ENCODE measurements at places on chromosomes 12 and 14.

GRCh38 chr12:48157889-48158370, 615 bp upstream of the ASB8 start:
- DNase-seq, result no peak

GRCh38 chr14:30354439-30354838, 204.5 kb upstream of the G2E3 start:
- no peak for DNase-seq

GRCh38 chr14:99128185-99128584, 143.8 kb downstream of the BCL11B start:
- no peak for DNase-seq

DNA sequence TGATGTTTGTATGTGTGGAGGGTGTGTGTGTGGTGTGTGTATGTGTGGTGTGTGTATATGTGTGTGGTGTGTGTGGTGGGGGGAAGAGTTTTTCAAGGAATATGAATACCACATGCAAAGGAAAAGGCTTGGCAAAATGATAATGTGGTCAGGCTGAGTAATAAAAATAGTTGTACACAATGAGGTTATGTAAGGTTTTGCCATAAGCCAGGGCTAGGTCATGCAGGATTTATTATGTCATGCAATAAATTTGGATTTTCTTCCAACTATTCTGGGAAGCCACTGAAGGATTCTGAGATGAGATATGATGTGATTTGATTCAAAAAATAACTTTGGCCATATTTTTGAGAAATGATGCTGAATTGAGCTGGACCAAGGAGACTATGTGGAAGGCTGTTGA, 1191.6 kb upstream of the SEL1L start:
- no peak for DNase-seq

DNA sequence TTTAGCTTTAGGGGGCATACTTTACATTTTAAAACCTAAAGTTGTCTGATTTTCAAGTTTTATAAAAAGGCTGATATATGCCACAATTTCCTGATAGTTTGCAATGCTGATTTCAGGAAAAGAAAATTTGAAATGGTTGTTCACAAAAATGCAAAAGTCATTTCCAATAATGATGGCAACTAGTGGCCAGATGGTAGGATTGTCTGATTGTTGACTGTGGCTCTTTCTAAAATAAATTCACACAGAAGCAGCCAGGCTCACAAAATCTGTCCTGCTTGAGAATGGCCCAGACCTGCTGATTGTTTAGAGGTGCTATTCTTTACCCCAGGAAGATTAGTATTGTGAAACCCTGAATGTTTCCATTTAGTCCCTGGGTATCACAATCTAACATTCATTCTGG, 220.3 kb downstream of the NELL2 start:
- no peak for DNase-seq

DNA sequence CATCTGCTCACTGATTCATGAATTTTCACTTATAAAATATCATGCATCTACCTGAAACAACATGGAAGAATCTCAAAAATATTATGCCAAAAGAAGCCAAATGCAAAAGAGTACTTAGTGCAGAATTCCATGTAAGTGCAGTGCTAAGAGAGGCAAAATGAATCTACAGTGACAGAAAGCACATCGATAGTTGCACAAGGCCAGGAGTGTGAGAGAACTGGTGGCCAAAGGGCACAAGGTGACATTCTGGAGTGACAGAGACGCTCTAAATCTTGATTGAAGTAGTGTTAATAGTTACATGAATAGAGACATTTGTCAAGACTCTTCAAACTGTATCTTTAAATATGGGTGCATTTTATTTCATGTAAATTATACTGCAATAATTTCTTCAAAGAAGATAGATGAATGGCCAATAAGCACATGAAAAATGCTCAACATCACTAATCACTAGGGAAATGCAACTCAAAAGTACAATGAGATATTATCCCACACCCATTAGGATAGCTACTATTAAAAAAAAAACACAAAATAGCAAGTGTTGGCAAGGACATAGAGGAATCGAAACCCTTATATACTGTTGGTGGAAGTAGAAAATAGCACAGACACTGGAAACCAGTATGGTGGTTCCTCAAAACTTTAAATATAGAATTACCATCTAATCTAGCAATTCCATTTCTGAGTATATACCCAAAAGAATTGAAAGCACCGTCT, 71.7 kb upstream of the KICS2 start:
- no peak for DNase-seq

GRCh38 chr12:71161591-71161990, 3.8 kb upstream of the TSPAN8 start:
- DNase-seq, result no peak

GRCh38 chr12:68287106-68287505, 33.7 kb upstream of the IL22 start:
- DNase-seq, result no peak

- no peak for DNase-seq
Observed at GRCh38 chr12:65903691-65904383, 79.6 kb downstream of the HMGA2 start.

GRCh38 chr12:25993901-25994651, 35.6 kb downstream of the RASSF8 start:
- no peak for DNase-seq

GRCh38 chr14:61300754-61301153, 19.6 kb upstream of the TMEM30B start:
- DNase-seq, result no peak

- no peak for DNase-seq
Observed at GRCh38 chr12:120951-121350, 54.4 kb downstream of the IQSEC3 start.

DNA sequence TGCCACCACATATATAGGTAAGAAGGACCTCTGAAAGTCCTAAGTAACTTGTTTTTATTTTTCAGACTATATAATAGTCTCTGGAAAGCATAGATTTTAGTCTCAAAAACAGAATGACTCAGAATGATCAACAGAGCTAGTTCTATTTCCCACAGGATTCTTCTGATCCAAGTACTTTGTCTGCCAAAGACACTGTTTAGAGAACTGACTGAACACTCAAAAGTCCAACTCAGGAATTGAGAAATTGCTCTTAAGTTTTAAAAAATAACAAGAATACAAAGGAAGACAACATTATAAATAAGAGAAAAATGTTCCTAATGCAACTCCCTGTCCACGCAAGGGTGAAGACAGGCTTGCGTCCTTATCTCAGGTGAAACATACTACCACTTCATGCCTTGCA, 29.0 kb downstream of the LGMN start:
- no peak for DNase-seq

GRCh38 chr14:20714593-20715250, 26.2 kb downstream of the ANG start:
- peak; percentile 6 for DNase-seq

- no peak for DNase-seq
Observed at GRCh38 chr12:18905134-18905533, 167.2 kb downstream of the CAPZA3 start.

- DNase-seq, result no peak
Observed at GRCh38 chr12:50200552-50201273, 33.5 kb upstream of the CERS5 start.

- no peak for DNase-seq
Observed at GRCh38 chr14:31854508-31855075, 222.5 kb upstream of the ARHGAP5 start.

DNA sequence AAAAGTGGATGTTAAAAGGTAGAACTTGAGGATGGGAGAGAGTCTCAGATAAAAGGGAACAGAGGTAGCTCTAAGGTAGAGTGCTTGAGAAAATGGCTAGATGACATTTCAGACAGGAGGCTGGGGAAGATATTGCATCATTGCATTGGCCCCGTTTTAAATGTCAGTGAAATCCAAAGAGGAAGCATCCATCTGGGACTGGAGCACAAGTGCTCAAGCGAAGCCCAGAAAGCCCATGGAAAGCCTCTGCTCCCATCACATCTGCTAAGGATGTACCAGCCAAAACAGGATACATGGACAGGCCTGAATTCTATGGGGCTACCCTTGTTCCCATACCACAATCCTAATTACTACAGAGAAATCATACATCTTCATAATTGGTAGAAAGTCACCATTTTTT, 581.5 kb upstream of the TMEM132C start:
- DNase-seq, result no peak

DNA sequence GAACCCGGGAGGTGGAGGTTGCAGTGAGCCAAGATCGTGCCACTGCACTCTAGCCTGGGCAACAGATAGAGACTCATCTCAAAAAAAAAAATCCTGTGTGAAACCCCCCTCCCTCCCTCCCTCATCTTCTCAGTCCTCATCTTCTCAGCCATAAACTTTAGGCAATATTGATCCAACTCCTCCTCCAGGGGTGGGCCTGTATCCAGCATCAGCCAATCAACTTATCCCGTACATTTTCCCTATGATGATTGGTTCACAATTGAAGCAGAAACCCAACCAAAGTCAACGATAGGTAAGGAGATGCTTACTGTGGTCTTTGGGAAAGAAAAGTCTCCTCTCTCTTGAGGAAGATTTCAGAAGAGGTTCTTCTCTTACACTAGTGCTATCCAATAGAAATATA, 33.5 kb upstream of the CIT start:
- no peak for DNase-seq

GRCh38 chr12:95959107-95959506, 16.0 kb downstream of the AMDHD1 start:
- DNase-seq, result no peak

GRCh38 chr12:71935594-71935993, 3.1 kb upstream of the TPH2 start:
- DNase-seq, result no peak

- peak; percentile 85 for DNase-seq
Observed at GRCh38 chr12:102948941-102949352, 8.5 kb upstream of the ASCL1 start.

DNA sequence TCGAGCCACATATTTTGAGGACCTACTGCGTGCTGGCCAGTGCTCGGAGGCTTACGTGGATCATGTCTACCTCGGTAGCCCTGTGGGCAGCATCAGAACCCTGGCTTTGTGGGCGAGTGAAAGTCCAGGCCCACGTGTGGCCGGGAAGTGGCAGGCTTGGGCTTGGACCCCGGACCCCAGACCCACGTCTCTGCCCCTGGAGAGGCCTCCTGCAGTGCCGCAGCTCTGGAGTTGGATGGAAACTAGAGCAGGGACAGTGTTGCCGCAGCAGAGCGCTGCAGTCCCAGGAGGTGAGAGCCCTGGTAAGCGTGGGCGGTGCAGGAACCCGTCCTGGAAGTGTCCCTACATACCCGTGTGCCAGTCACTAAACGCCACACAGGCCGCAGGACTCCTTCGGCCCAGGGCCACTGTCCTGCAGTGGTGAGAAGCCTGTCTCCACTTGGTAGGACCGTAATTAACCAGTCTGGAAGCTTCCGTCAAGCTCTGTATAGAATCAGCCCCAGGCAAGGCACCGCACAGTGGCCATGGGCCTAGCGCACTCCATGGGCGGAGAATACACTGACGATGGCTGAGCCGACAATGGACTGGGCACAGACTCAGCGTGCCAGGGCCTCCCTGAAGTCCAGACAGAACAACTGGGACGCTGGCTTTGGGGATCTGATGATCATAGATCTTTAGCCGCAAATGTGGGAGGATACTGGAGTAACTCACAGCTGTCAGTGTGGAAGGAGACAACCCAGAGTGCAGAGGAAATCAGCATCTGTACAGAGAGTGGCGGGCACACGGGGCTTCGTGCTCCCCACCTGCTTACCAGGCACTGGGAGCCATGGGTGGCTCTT, 219.5 kb downstream of the KIF26A start:
- no peak for DNase-seq

DNA sequence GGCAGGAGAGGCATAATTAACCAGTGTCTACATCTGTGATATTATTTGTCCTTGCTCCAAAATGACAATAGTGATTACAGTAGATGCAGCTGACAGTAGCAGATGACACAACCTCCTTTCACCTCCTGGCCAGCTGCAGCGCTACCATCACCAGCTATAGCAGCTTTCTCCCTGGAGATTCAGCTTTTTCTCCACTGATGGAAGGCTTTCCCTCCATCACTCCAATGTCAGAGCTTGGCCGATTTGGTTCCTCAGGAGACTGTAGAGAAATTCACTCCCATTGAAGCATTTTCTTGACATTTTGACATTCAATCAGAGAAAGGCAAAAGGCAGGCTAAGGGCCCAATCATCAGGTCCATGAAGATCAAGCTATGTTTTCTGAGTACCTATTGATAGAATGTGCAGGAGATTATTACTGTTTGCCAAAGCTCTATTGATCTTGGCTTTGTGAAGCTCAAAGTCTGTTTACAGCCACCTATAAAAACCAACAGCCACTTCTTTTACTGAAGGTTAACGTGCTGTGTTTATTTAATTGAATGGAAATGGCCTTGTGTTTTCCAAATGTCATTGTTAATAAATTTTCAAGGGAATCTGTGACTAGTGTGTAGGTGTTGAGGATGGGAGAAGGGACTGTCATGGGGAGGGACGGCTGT, 785.1 kb downstream of the DIO2 start:
- DNase-seq, result no peak

GRCh38 chr12:27428466-27428865, 18.1 kb upstream of the SMCO2 start:
- no peak for DNase-seq

- peak; percentile 14 for DNase-seq
Observed at GRCh38 chr12:119308708-119309456, 25.6 kb upstream of the CCDC60 start.

DNA sequence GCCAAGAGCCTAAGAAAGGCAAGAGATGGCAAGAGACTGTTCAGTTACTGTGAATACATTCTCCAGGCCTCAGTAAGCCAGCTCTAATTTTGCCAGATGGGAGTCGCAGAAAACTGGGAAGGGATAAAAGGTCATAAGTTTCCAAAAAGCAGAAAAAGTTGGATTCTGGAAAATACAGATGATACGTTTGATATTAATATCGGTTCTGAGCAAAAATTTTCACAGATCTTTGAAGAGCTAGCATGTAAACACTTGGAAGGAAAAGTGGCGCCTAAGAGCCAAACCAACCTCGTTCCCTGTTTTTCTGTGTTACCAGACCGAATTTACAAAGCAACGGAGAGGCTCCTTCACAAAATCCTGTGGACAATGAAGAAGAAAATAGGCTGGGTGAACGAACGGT, 7.8 kb upstream of the EML1 start:
- DNase-seq, result no peak

GRCh38 chr12:138898-139534, 72.4 kb downstream of the IQSEC3 start:
- DNase-seq, result no peak

GRCh38 chr12:132393245-132393795, 63.9 kb upstream of the GALNT9 start:
- no peak for DNase-seq

DNA sequence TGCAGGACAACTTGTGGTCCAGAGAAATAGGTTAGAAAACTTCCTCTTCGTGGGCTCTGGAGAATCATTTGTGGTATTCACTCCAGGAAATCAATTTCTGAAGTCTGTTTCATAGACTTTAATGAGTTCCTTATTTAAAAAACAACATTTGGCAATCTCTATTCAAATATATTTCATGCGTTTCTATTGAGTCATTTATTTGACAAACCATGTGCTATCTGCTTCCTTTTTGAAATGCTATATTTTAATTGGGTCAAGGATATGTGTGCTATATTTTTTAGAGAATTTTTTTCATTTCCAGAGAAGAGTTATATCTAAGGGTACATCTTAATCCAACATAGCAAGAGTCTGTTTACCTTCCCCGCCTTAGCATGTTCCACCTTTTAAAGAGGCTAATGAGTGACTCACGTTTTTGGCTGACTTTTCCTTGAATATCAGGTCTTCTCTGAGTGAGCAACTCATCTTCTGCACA, 252.4 kb upstream of the EGLN3 start:
- DNase-seq, result no peak

GRCh38 chr14:102940729-102941362, 18.4 kb downstream of the AMN start:
- DNase-seq, result no peak
